ENCODE measurements at places on chromosomes 11 and 22.

GRCh38 chr11:26191193-26191592, 140.7 kb upstream of the ANO3 start:
- no peak for DNase-seq

GRCh38 chr11:8035200-8035855, 45.7 kb upstream of the TUB start:
- DNase-seq = no peak

- DNase-seq = peak; percentile 76
These were observed at the start of gene SLC25A22 for GRCh38 chr11:798093-798713. Gene SLC25A22 (minus strand): TSS chr11:798281. CDS start chr11:795006, 3,275 bp downstream.

GRCh38 chr11:97746818-97747217, 1273.9 kb upstream of the CNTN5 start:
- DNase-seq = no peak

GRCh38 chr11:122048401-122048800, 67.6 kb downstream of the BLID start:
- no peak for DNase-seq

- DNase-seq = no peak
These were observed 18.6 kb downstream of the CWC15 start for GRCh38 chr11:94954753-94955152.

DNA sequence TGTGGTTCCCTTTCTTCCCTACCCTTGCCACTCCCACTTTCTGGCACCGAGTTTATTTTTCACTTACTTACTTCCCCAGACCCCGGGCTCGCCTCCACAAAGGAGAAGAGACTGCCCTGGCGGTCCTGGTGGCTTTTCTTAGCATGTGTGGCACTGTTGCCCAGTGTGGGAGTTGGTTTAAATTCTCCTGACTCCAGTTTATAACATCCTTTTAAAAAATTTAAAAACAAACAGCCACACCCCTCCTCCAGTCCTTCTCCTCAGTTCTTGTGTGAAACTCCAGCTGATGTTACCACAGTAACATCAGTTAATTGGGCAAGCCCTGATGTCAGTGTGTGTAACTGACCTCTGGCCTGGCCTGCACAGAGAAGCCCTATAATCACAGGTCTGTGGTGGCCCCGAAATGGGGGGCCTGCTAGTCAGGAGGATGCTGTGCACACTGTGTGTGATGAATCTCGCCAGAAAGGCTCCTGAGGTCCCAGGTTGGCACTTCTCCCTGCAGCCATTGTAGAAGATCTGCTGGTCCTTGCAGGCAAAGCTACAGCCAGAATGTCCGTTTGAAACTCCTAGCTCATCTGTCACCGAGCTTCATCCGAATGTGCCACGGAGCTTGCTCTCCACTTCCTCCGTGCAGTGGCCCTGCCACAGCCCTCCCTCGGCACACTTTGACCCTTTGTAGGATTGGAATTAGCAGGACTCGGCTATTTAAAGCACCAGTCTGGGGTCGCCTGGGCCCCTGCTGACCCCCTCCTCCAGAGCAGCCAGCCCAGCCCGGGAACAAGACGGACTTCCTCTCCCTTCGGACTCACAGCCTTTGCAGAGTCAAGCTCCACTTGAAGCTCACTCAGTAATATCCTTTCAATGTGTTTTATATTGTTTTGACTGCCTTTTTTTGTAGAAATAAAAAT, 7.6 kb downstream of the YDJC start:
- no peak for DNase-seq
